K562 (cell line): ENCODE measurements at places on chromosomes 2 and 18.

DNA sequence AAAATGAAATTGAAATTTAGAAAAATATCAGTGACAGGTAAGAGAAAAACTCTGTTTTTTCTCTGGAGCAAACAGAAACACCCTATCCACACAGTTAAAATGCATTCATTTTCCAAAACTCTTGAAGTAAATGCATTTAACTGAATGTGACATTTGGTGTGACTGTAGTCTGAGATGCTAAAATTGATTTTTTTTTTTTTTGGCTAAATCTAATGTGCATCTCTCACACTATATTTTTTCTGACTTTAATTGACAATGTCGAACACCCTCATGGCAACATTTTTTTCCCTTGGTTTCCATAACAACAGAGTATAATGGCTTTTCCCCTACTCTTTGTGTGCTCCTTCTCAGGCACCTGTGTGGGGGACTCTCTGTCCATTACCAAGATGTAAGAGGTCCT lies 366.4 kb downstream of the XIRP2 start:
- no peak overlapping the region for H3K27ac ChIP-seq
- no peaks in the 10 kb centered on the region for H3K4me1 ChIP-seq
- H3K27me3 ChIP-seq = no peaks in the 10 kb centered on the region

GRCh38 chr2:9099341-9099751 lies 95.9 kb upstream of the MBOAT2 start:
- H3K27me3 ChIP-seq = no peaks in the 10 kb centered on the region
- no peak for DNase-seq
- no peaks in the 10 kb centered on the region for H3K36me3 ChIP-seq
- H3K27ac ChIP-seq = no peak overlapping the region

GRCh38 chr18:42813570-42813969 lies 301.9 kb downstream of the RIT2 start:
- H3K36me3 ChIP-seq = no peaks in the 10 kb centered on the region
- no peak overlapping the region for H3K27ac ChIP-seq
- H3K27me3 ChIP-seq = no peaks in the 10 kb centered on the region
- no peak overlapping the region for H3K4me3 ChIP-seq

- no peak for DNase-seq
- H3K27me3 ChIP-seq = no peaks in the 10 kb centered on the region
- peaks cover 17% of the 10 kb centered on the region for H3K4me1 ChIP-seq
- no peak overlapping the region for H3K4me3 ChIP-seq
Observed at GRCh38 chr2:219406861-219407230, 11.3 kb upstream of the DES start.

GRCh38 chr18:31738460-31739407 lies 21.9 kb downstream of the SLC25A52 start:
- H3K4me3 ChIP-seq = no peak overlapping the region
- H3K27ac ChIP-seq = peak overlapping the region; percentile 84
- H3K27me3 ChIP-seq = no peaks in the 10 kb centered on the region
- no peaks in the 10 kb centered on the region for H3K4me1 ChIP-seq

GRCh38 chr2:42176992-42177738 lies 8.0 kb downstream of the EML4 start:
- no peak overlapping the region for H3K27ac ChIP-seq
- no peak overlapping the region for H3K4me3 ChIP-seq
- no peaks in the 10 kb centered on the region for H3K4me1 ChIP-seq
- no peaks in the 10 kb centered on the region for H3K27me3 ChIP-seq
- no peak for DNase-seq
- H3K36me3 ChIP-seq = peaks cover 3% of the 10 kb centered on the region; the same call in 1 of the 3 replicates

GRCh38 chr2:24832073-24832461 lies 38.8 kb downstream of the CENPO start:
- no peak overlapping the region for H3K27ac ChIP-seq
- peaks cover 52% of the 10 kb centered on the region; the same call in 2 of the 3 replicates for H3K36me3 ChIP-seq
- DNase-seq = no peak
- H3K4me1 ChIP-seq = peaks cover 5% of the 10 kb centered on the region

- no peak overlapping the region for H3K27ac ChIP-seq
- H3K4me3 ChIP-seq = no peak overlapping the region
- H3K4me1 ChIP-seq = no peaks in the 10 kb centered on the region
- no peaks in the 10 kb centered on the region for H3K27me3 ChIP-seq
- no peaks in the 10 kb centered on the region for H3K36me3 ChIP-seq
Observed at GRCh38 chr2:133063775-133064174, 393.8 kb upstream of the LYPD1 start.

- H3K27ac ChIP-seq = peak overlapping the region; percentile 41; the same call in 1 of the 3 replicates
- H3K4me1 ChIP-seq = peaks cover 9% of the 10 kb centered on the region
- H3K36me3 ChIP-seq = no peaks in the 10 kb centered on the region
- DNase-seq = no peak
Observed at GRCh38 chr18:48949050-48949605, 1.6 kb downstream of the SMAD7 start.

DNA sequence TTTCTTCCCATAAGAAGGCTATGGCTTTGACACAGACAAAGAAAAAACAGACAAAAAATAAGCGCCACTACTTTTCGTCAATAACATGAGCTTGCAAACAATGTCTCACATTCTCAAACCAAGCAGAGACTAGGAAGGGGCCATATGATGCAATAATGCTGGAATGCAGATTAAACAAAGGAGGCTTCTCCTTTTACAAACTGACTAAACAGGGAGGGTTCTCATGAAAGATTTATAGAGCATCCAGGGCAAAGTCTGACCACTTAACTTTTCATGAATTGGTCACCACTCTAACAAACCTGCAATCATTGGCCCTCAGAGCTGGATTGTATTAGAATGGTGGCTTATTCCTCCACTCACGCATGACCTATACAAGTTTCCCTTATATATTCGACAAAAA lies 663.3 kb upstream of the CHAC2 start:
- H3K27me3 ChIP-seq = no peaks in the 10 kb centered on the region
- H3K27ac ChIP-seq = no peak overlapping the region
- H3K4me1 ChIP-seq = no peaks in the 10 kb centered on the region
- no peaks in the 10 kb centered on the region for H3K36me3 ChIP-seq
- DNase-seq = no peak
- no peak overlapping the region for H3K4me3 ChIP-seq

DNA sequence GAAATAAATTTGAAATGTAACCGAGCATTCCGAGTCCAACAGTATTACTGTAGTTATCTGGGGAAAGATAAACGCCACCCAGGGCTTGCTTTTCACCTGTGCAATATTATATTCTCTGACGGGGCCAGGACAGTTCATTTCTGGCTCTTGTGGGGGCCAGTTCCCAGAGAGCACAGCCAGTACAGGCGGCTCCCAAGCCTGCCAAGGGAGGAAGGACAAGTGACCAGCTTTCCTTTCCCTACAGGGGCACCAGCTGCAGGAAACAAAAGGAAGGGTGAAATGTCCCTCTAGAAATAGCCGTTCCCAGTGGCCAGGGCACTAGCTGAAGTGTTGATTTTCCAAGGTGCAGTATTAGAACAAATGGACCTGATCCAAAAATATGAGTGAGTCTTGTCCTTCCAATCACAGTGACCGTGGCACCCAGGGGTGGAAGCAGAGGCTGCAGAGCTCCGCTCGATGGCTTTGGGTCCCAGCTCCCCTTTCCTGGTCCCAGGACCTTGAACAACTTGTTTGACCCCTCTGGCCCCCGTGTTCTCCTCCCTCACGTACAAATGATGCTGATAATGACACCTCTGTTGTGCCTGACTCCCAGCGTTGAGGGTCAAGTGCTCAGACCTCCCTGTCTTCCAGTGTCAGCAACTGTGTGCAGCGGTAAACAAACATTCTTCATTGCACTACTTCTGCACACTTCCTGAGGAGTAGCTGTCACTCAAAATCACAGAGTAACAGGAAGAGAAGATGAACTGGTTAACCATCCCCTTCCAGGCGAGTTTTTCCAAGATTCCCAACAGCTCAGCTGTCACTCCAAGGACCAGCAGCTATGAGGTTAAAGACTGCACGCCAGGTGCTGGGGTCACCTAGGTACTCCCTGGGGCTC lies 40.9 kb downstream of the GYPC start:
- H3K27ac ChIP-seq = no peak overlapping the region
- no peaks in the 10 kb centered on the region for H3K4me1 ChIP-seq
- no peaks in the 10 kb centered on the region for H3K27me3 ChIP-seq
- DNase-seq = no peak
- peaks cover 56% of the 10 kb centered on the region for H3K36me3 ChIP-seq

DNA sequence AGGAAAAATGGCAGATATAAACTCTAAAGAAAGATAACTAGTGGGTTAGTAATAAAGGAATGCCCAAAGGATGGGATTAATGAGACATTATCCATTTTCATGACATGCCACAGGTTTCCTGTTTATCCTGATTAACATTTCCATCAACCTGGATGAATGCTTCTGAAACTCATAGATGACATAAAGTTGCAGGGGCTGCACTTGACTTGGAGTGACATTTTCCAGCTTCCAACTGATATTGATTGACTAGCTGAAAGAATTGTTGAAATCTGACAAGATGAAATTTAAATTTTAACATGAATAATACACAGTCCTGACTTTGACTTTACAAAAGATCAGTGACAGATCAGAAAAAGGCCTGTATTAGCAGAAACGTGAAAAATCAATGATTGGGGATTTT lies 214.2 kb downstream of the DCC start:
- H3K36me3 ChIP-seq = no peaks in the 10 kb centered on the region
- DNase-seq = no peak
- H3K27me3 ChIP-seq = no peaks in the 10 kb centered on the region

- H3K27me3 ChIP-seq = no peaks in the 10 kb centered on the region
- no peaks in the 10 kb centered on the region for H3K4me1 ChIP-seq
- no peak overlapping the region for H3K27ac ChIP-seq
- no peaks in the 10 kb centered on the region for H3K36me3 ChIP-seq
- no peak for DNase-seq
Observed at GRCh38 chr2:232147440-232148077, 186.0 kb downstream of the DIS3L2 start.

DNA sequence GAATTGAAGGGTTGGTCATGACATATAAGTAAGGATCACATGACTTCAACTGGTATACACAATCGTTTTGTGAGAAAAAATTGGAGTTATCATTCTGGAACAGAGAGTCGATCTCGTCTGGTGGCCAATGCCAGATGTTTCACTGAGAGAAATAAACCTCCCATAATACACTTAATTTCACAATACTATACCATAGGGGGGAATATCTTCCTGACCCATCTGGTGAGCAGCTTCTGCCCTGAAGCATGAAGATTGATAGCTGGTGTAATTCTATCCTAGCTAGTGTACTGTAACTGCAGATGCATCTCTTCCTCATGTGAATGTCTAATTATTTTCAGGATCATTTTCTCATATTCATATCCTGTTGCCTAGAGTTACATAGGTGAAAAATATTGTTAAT lies 15.7 kb upstream of the CDH7 start:
- H3K4me3 ChIP-seq = no peak overlapping the region
- no peaks in the 10 kb centered on the region for H3K27me3 ChIP-seq
- no peak overlapping the region for H3K27ac ChIP-seq
- H3K36me3 ChIP-seq = no peaks in the 10 kb centered on the region
- no peaks in the 10 kb centered on the region for H3K4me1 ChIP-seq

DNA sequence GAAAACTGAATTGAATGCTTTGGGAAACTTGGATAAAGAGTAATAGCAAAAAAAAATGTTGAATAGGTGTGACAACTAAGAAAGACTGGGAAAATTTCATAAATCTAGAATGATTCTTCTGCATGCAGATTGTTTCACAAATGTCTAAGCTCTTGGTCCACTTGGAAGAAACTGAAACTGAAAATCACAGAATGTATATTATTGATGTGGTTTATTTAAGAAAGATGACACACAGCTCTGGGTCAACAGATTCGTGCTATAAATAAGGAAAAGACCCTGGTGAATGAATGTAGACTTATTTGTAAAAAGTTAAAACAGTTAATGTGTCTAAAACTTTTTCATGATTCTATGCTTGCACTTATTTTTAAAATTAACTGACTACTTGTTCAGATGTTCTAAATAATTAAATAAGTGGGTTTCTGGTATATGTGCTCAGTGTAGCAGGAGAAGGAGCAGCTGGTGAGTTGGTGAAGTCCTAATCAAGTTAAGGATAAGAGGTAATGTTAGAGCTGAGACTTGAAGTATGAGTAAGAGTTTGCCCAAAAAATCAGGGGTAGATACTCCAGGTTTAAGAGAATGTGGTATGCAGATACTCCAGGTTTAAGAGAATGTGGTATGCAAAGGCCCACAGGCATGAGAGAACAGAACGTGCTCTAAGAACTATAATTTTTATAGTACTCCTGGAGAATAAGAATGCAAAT lies 24.5 kb downstream of the UGP2 start:
- no peak overlapping the region for H3K4me3 ChIP-seq
- peaks cover 47% of the 10 kb centered on the region; the same call in 2 of the 3 replicates for H3K36me3 ChIP-seq
- H3K27ac ChIP-seq = no peak overlapping the region
- no peaks in the 10 kb centered on the region for H3K4me1 ChIP-seq

- no peaks in the 10 kb centered on the region for H3K27me3 ChIP-seq
- H3K27ac ChIP-seq = no peak overlapping the region
- no peaks in the 10 kb centered on the region for H3K4me1 ChIP-seq
- DNase-seq = peak; percentile 57
Observed at GRCh38 chr2:74876081-74876886, 42.4 kb downstream of the HK2 start.

- H3K27ac ChIP-seq = no peak overlapping the region
- peak; percentile 68 for DNase-seq
- H3K27me3 ChIP-seq = no peaks in the 10 kb centered on the region
- no peak overlapping the region for H3K4me3 ChIP-seq
- H3K36me3 ChIP-seq = peaks cover 7% of the 10 kb centered on the region; the same call in 1 of the 3 replicates
Observed at GRCh38 chr2:231717281-231718171, 9.2 kb downstream of the PTMA start.

GRCh38 chr2:237475704-237476141 lies 11.3 kb upstream of the MLPH start:
- no peak overlapping the region for H3K27ac ChIP-seq
- H3K27me3 ChIP-seq = no peaks in the 10 kb centered on the region; the same call in 2 of the 3 replicates
- H3K36me3 ChIP-seq = no peaks in the 10 kb centered on the region
- peak overlapping the region; percentile 64 for H3K4me3 ChIP-seq

DNA sequence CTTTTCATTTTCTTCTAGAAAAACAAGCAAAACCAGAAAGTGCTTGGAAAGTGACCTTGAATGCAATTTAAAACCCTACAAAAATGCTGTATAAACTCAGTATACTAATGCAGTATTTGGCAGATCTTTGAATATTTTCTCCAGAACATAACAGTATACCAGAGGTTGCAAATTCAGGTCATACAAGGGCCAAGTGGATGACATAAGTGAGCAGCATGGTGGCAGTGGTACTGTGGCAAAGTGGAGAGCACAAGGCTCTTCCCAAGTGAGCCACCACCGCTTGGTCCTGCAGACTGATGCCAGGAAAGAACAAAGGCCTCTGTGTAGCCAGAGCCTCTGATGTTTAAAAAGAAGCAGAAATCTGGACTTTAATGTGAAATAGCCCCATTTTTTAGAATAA lies 33.1 kb downstream of the METTL4 start:
- no peaks in the 10 kb centered on the region for H3K27me3 ChIP-seq
- H3K4me1 ChIP-seq = no peaks in the 10 kb centered on the region
- DNase-seq = no peak
- peaks cover 17% of the 10 kb centered on the region; the same call in 2 of the 3 replicates for H3K36me3 ChIP-seq
